GM23248 (cell line): ENCODE measurements at places on chromosomes 5 and 9.

DNA sequence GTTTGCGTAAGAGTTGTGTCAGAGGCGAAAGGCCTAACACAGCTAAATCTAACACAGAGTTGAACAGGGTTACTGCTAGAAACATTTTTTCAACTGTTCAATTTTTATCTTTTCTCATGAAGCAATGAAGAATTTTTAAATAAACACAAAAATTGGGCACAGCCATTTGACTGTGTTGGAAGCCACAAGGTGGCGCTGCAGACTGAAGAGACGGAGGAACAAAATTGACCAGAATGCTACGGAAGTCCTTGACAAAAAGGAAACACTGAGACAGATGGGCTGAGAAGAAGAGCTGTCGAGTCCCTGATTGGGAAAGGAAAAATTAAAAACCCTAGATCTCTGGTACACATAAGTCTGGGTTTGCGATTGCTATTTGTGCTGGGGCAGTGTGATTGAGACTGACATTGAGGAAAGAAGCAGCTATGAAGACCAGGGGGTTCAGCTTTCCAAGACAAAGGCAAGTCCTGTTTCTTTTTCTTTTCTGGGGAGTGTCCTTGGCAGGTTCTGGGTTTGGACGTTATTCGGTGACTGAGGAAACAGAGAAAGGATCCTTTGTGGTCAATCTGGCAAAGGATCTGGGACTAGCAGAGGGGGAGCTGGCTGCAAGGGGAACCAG lies at the start of gene PCDHB9:
PCDHB9 (plus strand) TSS at position 265 of the 616 bp plus-strand sequence; CDS start at position 423, 158 bp downstream.
- H3K36me3 ChIP-seq: no peaks in the 10 kb centered on the region
- H3K4me1 ChIP-seq: no peaks in the 10 kb centered on the region
- H3K27ac ChIP-seq: no peak within 1 kb of the TSS
- DNase-seq: peak; percentile 77
- H3K27me3 ChIP-seq: no peaks in the 10 kb centered on the region
- H3K4me3 ChIP-seq: peak within 1 kb of the TSS; percentile 67

- H3K27ac ChIP-seq: no peak overlapping the region
- no peaks in the 10 kb centered on the region for H3K27me3 ChIP-seq
- H3K4me3 ChIP-seq: no peak overlapping the region
- no peaks in the 10 kb centered on the region for H3K36me3 ChIP-seq
- DNase-seq: peak; percentile 3
Measured at GRCh38 chr5:166906991-166907713, 1384.3 kb upstream of the WWC1 start.

GRCh38 chr9:93620881-93621820 lies 44.8 kb downstream of the PHF2 start:
- no peak overlapping the region for H3K27ac ChIP-seq
- H3K27me3 ChIP-seq: no peaks in the 10 kb centered on the region
- no peak for DNase-seq
- no peak overlapping the region for H3K4me3 ChIP-seq
- no peaks in the 10 kb centered on the region for H3K4me1 ChIP-seq
- no peaks in the 10 kb centered on the region for H3K36me3 ChIP-seq

DNA sequence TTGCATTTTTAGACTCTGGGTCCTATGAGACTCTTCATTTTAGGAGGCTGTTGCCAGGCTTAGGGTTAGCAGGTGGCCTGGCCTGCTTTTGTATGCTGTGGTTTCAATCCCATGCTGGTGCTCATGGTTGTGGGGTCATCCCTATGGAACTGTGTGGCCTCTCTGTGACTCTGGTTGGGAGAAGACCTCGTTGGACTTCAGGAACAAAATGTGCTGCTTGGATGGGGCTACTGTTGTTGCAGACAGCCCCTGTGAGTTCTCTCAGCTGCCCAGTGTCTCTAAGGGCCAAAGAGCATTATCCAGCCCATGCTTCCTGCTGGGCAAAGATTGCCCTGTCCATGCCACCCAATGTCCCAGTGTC lies 169.5 kb upstream of the S1PR3 start:
- no peaks in the 10 kb centered on the region for H3K36me3 ChIP-seq
- H3K4me1 ChIP-seq: peaks cover 29% of the 10 kb centered on the region
- H3K27ac ChIP-seq: no peak overlapping the region
- no peaks in the 10 kb centered on the region for H3K27me3 ChIP-seq
- no peak overlapping the region for H3K4me3 ChIP-seq

- H3K36me3 ChIP-seq: no peaks in the 10 kb centered on the region
- peak overlapping the region; percentile 49 for H3K27ac ChIP-seq
- no peak overlapping the region for H3K4me3 ChIP-seq
- DNase-seq: peak; percentile 55
Measured at GRCh38 chr5:370959-371810, 49.7 kb downstream of the AHRR start.
